CD4-positive, alpha-beta T cell treated with Interleukin-10 for 1 hour (primary cell): ENCODE measurements at places on chromosomes 5 and 9.

- no peak for DNase-seq
These were observed 2.5 kb downstream of the IL33 start for GRCh38 chr9:6218099-6218502.

DNA sequence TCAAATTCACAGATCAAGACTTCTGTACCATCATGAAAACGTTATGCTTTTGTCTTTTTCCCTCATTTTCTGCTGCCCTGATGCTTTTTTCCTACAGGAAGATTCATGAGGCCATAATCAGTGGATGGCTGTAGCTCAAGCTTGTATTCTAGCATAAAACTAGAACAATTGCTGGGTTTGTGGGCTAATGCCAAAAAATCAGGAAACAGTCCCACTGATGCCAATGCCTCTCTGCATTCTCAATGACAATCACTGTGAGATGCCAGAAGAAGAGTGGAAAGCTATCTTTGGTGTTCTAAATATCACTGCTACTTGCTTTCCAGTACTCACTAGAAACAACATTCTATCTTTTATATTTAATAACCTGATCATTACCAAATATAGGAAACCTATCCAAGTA lies 33.3 kb upstream of the FAM170A start:
- DNase-seq, result no peak

- no peak for DNase-seq
These were observed 86.2 kb downstream of the SLC25A46 start for GRCh38 chr5:110824936-110825441.

- peak; percentile 83 for DNase-seq
These were observed at the start of gene CORO2A for GRCh38 chr9:98192503-98193335. Gene CORO2A (minus strand): TSS chr9:98192637. CDS start chr9:98157660, 34,977 bp downstream.

DNA sequence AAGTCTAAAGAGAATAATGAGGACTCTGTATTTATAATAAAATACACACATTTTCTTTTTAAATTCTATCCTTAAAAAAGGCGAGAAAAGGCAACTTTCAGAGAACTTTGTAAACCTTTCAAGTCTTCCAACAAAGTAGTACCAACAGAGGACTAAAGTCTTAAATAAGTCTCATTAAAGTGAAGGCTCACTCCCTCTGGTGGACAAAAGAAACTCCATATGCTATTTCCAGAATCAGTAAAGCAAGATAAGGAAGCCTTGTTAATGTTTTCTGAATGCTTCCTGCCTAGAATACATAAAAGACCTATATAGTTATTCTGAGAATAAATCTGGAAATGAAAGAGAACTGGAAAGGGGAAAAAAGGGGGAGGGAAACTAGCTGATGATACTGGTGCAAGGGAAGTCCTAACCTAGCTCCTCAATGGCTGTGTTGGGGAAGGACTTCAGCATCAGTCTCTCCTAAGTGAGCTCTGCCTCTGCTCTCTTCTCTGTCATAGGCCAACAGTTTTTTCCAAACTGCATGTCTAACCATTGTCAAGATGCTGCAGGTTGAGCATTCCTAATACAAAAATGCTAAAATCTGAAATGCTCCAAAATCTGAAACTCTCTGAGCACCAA lies 7.2 kb downstream of the HMGCS1 start:
- peak; percentile 68 for DNase-seq

- no peak for DNase-seq
These were observed 142.1 kb downstream of the RAB3C start for GRCh38 chr5:58724992-58725391.

GRCh38 chr5:66717455-66718373 lies 121.5 kb downstream of the MAST4 start:
- no peak for DNase-seq

- no peak for DNase-seq
These were observed 131.1 kb downstream of the CHSY3 start for GRCh38 chr5:130035388-130035787.

DNA sequence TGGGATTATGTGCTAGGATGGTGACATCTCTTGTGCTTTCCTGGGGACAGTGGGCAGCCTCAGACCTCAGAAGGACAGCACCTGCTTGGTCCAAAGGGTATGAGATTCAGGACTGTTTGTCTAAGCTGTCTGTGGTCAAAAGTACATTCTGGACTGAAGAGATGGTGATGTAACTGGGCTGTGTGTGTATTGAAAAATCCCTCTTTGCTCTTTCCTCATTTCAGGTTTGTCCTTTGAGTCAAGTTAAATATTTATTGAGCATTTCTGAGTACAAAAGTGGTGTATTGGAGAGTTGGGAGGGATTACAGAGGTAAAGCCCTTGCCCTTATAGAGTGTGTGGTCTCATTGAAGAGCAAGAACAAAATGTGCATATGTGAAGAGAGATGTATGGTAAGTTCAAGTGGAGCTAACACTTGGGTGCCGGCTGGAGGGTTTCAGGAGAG lies 46.7 kb downstream of the RCL1 start:
- no peak for DNase-seq

DNA sequence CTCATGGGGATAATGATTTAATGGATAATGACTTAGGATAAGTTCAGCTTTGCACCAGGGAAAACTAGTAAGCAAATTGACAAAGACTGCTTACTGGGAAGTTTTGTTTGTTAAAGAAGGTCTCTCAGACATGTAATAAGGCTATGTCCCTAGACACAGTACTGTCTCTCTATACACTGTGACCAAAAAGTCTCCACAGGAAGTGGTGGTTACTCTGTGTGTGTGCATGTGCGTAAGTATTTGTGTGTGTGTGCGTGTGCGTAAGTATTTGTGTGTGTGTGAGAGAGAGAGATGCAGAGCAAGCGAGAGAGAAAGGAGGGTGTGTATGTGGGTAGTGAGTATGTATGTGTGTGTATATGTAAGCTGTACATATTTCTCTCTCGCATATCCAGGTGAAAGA lies 229.6 kb downstream of the GLIS3 start:
- no peak for DNase-seq

- DNase-seq, result no peak
These were observed 150.6 kb downstream of the FRMD3 start for GRCh38 chr9:83387401-83388185.

DNA sequence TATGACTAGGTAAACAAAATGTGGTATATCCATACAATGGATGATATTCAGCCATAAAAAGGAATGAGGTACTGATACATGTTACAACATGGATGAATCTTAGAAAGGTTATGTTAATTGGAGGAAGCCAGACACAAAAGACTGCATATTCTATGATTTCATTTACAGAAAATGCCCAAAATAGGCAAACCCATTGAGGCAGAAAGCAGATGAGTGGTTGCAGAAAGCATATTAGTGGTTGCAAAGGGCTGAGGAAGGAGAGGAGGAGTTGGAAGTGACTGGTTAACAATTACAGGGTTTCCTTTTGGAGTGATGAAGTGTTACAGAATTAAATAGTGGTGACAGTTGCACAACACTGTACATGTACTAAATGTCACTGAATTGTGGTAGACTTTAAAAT lies 17.7 kb downstream of the PLGRKT start:
- DNase-seq, result no peak

DNA sequence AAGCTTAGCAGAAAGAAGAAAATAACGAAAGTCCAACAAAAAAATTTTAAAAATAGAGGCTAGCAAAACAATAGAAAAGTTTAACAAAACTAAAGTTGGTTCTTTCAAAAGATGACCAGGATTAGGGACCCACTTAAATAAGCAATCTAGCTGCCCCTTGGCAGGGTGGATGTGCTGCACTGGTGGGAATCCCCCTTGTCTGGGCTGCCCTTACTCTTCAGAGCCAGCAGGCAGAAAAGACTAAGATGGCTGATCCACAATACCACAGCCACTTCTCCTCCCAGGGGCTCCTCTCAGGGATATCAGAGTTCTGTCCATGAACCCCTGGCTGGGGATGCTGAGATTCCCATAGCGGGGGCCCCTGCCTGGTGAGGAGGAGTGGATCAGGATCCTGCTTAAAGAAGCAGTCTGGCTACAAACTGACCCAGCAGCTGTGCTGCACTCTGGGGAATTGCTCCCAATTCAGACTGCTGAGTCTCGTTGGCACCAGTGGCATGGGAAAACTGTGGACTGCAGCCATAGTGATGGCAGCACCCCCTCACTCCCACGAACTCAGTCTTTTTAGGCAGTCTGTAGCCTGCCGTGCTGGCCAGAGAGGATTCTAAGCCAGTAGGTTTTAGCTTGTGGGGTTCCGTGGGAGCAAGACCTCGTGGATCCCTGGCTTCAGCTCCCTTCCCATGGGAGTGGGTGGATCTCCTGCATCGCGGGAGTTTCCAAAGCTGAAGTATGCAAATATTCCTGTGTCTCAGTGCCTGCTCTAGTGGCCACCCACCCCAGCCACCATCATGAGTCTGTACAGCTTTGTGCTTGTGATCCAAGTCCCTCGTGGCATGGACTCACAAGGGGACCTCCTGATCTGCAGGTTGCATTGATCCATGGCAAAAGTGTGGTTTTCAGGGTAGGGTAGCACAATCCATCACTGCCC lies 2.9 kb upstream of the INSL6 start:
- DNase-seq, result no peak

- DNase-seq, result no peak
These were observed 24.7 kb upstream of the NUDT12 start for GRCh38 chr5:103587185-103587748.

DNA sequence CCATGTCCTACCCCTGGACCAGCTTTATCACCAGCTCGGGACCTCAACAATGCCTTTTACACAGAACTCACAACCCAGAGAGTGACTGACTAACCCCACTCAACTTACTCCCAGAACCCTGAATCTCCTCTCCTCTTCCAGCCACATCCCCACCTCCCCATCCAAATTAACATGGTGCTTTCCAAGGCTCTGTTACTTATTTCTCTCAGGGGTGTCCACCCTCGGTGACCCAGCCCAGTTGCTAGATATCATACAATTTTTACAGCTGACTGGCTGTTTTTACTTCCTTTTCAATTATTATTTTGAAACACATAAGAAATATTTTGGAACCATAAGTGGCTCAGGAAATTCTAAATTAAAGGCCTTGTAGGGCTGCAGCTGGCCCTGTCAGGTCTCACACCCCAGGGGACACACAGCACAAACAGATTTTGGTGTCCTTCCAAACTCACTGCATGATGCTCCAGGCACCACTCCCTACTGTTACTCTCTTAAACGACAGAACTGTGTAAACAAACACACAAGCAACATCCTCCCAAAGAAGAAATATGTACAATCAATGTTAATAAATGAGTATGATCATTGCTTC lies 180.6 kb downstream of the ADAMTS12 start:
- no peak for DNase-seq

DNA sequence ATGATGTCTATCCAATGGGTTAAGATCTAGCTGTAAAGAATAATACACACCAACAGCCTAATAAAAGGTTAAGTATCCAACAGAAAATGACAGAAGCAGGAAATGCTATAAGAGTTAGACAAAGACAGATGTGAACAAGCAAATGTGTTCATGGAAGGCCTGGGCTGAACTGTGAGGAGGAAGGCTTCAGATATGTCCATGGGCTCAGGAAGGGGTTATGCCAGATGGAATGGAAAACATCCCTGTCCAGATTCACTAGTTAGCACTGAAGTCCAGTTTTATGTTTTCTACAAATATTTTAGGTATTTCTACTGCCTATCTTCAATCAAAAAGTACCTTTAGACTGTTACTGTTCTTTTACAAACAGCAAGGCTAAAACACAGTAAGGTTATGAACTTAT lies 27.1 kb downstream of the ERAP1 start:
- no peak for DNase-seq

- no peak for DNase-seq
These were observed 146.4 kb downstream of the FGF10 start for GRCh38 chr5:44242791-44243190.

GRCh38 chr5:83475391-83475863 lies 3.9 kb downstream of the VCAN start:
- DNase-seq, result no peak

- no peak for DNase-seq
These were observed 1.8 kb downstream of the CAVIN4 start for GRCh38 chr9:100579665-100580064.

GRCh38 chr5:107072967-107073366 lies 597.8 kb downstream of the EFNA5 start:
- no peak for DNase-seq

DNA sequence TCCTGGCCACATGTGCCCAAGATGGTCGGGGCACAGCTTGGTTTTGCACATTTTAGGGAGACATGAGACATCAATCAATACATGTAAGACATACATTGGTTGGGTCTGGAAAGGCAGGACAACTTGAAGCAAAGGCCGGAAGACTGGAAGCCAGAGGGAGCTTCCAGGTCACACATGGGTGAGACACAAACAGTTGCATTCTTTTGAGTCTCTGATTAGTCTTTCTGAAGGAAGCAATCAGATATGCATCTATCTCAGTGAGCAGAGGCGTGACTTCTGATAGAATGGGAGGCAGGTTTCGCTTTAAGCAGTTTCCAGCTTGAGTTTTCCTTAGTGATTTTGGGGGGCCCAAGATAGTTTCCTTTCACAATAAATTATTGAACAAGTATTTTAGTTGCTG lies 172.5 kb downstream of the RASEF start:
- no peak for DNase-seq

DNA sequence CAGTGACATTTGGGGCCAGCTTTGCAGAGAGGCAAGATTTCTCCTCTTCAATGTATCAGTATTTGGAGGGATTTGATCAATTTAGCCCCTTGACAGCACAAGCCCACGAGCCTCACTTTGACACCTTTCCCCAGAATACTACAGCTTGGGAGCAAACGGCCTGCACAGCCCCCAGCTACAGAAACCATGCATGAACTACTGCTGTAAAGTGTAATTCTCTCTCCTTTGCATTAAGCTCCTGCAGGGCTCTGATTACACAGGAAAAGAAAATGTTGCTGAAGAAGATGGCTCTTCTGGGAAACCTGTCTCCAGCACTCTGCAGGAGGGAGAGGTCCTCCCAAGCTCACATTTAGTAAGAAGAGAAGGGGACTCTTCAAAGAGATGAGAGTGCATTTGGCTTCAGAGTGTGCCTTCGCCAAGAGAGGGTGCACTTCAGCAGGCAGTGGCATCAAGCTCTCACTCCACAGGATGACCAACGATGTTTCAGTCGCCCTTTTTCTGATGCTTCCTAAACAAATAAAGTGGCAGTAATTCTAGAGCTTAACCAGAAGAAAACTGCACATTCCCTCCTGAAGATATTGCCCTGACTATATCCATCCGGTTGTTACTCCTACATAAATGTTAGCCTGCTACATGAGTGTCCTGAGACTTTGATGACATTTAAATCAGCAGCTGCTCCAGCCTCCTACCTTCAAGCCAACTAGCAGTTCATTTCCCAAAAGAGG lies 272.2 kb downstream of the AUH start:
- peak; percentile 18 for DNase-seq
